ENCODE measurements at places on chromosomes 16 and 17.

DNA sequence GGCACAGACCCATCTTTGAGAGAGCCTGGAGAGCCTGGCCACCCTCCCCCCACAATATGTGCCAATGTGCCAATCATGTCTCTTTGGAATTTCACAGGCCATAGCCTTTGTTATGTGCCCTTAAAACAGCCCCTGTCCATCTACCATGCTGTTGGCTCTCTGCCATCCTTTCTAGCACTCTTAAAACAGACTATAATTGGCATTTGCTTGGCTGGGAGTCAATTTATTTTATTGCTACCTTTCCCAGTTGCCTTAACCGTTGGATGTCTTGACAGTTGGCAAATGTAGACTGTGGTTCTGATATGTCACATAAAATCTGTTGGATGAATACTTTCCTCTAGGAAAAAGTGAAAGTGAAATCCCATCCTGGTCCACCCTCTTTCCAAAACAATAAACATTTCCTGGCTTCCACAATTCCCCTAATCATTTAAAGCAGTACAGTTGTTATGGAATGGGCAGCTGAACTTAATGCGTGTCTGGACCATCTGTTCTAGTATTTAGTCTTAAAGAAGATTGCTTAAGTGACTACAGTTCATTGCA is 394.0 kb downstream of the KCNJ2 start:
- no peak for DNase-seq

DNA sequence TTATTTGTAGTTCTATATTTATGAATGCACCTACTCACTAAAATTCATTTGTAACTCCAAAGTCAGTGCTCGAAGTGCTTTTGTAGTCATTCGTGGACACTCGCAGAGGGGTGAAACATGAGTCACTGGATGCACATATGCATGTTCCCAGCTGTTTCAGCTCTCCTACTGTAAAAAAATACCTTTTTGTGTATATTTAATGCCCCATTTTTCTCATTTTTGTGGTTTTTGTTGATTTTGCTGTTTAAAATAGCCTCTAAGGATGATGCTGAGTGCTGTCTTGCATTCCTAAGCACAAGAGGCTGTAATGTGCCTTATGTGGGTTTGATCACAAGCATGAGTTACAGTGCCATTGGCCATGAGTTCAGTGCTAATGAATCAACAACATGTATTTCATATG is 30.6 kb downstream of the CENPV start:
- no peak for DNase-seq

- DNase-seq: no peak
These were observed 81.6 kb upstream of the ZNF750 start for GRCh38 chr17:82921426-82921825.

DNA sequence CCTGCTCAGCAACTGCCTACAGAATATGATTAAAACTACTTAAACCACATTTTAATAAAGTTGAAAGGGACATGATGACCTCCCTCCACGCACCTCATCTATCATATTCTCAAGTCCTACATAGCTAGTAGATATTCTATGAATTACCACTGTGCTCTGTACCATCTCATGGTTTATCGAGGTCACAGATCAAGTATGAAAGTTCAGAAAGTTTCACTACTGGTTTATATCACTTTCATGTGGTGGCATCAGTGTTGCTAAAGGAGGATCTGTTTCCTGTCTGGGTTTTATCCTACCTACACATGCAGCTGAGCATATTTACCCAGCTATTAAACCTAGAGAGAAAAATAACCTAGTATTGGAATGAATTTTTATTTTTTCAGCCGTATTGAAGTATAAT is 214.9 kb upstream of the MON1B start:
- no peak for DNase-seq

GRCh38 chr17:13525876-13526275 is 75.9 kb downstream of the HS3ST3A1 start:
- no peak for DNase-seq

GRCh38 chr16:2952679-2953078 is 11.4 kb upstream of the KREMEN2 start:
- no peak for DNase-seq

DNA sequence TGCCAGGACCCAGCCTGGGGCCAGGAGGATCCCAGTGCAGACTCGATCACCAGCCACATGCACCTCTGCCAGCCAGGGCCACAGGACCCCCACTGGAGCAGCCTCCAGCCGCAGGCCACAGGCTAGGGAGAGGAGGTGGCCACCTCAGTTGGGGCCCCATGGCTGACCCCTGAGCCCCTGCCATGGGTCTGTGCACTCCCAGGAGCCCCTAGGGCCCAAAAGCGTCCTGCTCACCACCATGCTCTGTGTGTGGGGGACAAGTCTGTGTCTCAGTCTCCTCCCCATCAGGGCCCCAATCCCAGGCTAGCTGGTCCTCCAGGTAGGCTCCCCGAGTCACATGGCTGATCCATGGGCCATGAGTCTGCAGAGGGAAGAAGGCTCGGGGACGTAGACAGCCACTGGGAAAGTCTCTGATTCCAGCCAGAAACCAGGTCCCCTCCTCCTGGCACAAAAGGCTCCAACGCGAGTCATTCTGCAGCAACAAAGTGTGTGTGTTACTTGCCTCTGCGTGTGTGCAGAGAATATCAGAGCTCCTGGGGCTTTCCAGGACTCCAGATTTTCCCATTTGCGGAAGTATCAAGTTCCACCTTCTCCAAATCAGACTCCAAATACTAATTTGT is 6.1 kb upstream of the PRSS8 start:
- DNase-seq: peak; percentile 10

GRCh38 chr16:66538910-66539309 is 11.0 kb downstream of the TK2 start:
- DNase-seq: no peak

DNA sequence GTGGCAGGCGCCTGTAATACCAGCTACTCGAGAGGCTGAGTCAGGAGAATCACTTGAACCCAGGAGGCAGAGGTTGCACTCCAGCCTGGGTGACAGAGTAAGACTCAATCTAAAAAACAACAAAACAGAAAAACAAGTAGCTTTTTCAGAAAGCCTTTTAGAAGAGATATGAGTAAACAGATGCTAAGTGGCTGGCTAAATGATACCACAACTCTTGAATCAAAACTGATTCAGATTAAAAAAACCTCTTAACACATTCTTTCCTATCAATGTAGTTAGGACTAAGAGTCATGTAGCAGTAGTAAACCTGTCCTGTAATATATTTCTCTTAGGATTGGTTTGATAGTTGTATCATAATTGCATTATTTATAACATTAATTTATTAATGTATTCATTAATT is 23.0 kb downstream of the PPM1D start:
- no peak for DNase-seq

DNA sequence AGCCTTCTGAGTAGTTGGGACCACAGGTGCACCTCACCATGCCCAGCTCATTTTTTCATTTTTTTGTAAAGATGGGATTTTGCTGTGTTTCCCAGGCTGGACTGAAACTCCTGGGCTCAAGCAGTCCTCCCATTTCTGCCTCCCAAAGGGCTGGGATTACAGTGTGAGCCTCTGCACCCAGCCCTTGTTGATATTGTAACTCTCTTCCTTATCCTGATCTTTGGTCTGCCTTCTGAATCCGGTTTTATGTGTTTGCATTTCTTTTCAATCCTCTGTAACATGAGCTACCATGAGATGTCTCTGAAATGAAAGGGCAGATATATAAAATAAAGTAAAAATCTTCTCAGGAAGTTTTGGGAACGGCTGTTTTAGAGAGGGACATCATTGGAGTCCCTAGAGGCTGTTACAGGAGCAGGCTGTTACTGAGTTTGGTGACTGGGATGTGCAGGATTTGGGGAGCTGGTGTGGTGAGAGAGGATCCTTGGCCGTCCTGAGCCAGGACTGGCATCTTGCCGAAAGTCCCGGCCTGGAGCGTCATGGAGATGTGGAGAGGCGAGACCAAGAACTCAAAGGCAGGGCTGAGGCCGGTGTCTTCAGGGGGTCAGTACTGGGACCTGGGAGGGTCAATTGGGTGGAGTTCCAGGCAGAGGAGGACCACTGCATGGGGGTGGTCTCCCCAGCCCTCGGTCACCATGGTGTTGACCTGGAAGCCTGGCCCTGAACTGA is 39.4 kb downstream of the ATP2C2 start:
- no peak for DNase-seq

DNA sequence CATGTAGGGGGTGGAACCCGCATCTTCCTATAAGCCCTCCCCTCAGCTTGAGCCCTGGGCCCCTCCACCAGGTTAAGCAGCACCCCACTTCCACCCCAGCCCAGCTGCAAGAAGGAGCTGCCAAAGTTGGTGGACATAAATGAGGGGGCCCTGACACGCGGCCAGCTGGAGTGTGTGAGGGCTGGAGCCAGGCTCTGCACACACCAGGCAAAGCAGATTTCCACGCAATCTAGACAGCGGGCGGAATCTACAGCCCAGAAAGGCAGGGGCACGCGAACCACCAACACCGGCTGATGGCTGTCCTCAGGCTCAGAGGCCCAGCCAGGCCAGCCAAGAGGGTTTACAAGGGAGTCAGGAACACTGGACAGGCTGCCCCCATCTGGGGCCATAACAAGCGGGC is 171.2 kb downstream of the ZNF423 start:
- no peak for DNase-seq

DNA sequence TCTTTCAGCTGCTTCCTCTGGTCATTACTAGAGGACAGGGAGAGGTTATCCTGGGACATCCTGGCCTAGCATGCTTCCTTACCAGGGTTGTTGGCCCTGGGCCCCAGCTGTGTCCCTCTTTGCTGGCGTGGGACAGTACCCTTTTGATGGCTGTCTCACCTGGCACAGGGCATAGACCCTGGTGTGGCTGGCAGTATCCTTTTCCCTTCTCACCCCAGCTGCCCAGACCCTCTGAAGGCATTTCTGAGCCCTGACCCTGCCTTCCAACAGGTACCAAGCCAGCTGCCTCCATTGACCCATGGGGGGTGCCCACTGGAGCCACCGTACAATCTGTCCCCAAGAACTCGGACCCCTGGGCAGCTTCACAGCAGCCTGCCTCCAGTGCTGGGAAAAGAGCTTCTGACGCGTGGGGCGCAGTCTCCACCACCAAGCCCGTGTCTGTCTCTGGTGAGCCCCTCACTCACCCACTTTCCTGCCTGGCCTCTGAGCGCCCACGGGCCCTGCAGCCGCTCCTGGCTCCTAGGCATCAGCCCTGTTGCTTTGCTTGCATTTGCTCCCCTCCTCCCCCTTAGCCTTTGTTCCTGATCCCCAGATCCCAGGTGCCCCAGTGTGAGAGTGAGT is 34.0 kb downstream of the B9D1 start:
- no peak for DNase-seq

GRCh38 chr16:69618307-69618706 is 52.5 kb downstream of the NFAT5 start:
- no peak for DNase-seq

DNA sequence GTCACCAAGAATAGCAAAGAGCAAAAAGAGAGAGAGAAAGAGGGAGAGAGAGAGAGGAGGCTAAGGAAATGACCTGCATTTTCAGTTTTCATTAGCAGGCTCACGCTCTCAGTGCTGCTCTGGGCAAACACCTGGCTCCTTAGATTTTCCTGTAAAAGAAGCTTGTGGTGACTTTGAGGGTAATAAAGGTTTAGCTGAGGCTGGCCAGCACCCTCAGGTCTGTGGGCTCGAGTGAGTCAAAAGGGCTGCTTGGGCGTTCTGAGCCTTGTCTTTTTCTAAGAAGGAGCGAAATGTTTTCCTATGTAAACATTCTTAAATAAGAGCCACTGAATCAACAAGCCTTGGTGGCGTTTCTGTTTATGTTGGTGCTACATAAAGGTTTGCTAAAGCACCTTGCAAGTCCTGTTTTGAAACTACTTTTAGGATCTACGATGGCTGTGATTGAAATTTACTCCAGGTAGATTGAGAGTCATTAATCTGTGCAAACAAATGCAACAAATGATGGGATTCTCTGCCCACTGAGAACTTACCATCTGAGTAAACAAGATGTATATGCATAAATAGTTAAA is 38.8 kb downstream of the SHISA6 start:
- no peak for DNase-seq

DNA sequence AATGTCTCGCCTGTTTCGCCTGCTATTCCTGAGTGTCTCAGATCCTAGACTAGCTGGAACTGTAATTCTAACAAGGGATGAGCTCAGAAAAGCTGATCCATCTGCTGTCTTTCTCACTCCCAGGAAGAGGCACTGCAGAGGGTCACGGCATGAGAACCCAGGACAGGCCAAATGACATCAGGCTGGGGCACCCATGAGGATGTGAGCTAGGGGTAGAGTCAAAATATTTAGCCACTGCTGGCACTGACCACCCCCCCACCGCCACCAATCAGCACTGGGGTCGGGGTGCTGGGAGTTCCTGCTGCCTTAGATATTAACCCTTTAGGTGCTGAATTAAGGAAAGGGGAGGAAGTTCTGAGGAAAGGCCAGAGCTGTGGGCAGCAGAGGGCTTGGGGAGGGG is 112.4 kb downstream of the IRX3 start:
- no peak for DNase-seq

- peak; percentile 57 for DNase-seq
These were observed 53.1 kb downstream of the CFDP1 start for GRCh38 chr16:75379911-75380847.

DNA sequence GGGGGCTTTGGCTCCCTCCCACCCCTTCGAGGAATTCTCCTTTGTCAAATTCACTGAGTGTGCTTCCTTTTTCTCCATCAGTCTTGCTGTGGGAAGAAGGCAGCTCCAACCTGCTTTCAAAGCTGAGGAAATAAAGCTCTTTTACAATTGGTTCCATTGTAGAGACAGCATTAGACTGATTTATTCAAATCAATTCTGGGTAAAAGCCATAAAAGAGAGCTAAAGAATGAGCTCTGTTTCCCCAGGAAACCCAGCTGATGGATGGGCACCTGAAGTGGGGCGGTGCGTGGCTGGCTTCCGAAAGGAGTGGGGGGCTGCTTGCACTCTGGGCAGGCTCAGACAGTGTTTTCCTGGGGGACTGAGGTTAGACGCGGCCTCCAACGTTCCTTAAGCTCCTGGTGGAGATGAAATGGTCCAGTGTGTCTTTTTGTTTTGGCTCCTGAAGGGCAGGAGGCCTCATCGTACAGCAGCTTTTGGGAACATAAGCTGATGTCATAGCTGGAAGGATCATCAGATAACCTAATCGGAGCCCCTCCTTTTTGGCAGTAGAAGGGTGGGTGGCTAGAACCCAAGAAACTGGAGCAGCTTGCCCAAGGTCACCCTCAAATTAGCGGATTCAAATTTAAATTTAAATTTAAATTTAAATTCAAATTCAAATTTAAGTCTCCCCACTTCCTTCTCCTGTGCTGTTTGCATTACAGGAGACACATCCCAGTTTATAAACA is 128.5 kb upstream of the EEF2KMT start:
- no peak for DNase-seq

DNA sequence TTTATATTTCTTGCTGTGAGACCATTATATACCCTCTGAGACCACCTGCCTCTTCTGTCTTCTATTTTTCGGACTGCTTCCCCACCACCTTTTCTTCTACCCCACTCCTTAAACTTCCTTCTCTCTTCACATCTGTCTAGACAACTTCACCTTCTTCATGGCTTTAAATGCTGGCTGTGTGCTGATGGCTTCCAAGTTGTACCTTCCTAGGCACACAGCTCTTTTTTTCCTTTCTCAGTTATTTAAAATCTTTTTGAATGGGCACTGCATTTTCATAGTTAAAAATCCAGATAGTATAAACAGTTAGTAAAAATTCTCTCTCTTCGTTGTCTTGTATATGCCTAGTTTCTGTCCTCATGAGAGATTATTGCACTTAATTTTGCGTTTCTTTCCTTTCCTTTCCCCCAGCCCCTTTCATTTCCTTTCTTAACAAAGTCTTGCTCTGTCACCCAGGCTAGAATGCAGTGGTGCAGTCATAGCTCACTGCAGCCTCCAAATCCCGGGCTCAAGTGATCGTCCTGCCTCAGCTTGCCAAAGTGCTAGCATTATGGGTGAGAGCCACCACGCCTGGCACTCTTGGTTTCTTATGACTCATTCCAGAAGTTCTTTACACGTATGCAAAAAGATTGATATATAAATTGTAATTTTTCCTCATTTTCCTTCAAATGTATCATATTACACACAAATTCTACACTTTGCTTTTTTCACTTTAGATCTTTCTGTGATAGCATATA is 114.3 kb downstream of the NPIPB5 start:
- no peak for DNase-seq

All from activated naive CD8-positive, alpha-beta T cell treated with anti-CD3 and anti-CD28 coated beads for 36 hours (primary cell).